ENCODE measurements at places on chromosomes 7 and 10.

DNA sequence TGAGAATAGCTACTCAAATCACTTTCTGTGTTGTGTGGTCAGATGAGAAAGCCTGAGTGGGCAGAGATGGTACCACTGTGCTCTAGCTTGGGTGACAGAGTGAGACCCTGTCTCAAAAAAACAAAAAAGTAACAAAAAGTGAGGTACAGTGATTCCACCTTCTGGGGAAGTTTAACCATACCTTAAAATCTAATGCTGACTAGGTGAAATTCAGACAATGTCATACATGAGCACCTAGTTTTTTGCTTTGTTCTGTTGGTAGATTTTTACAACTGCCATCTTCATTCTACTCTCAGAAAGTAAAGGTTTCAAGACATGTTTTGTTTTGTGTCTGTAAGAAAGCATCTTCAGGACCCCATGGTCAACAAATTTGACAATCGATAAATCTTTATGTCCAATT is 144.2 kb downstream of the ARHGAP21 start:
- DNase-seq = no peak

GRCh38 chr7:42758124-42758523 is 153.7 kb downstream of the C7orf25 start:
- DNase-seq = no peak

- DNase-seq = no peak
Observed at GRCh38 chr10:17648243-17649035, 4.5 kb downstream of the STAM start.

DNA sequence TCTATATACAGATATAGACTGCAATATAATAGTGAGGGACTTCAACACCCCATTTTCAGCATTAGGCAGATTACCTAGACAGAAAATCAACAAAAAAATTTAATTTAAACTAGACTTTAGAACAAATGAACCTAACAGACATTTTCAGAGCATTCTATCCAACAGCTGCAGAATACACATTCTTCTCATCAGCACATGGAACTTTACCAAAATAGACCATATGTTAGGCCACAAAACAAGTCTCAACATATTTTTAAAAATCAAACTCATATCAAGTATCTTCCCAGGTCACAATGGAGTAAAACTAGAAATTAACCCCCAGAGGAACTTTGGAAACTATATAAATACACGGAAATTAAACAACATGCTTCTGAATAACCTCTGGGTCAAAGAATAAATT is 169.6 kb downstream of the MTERF1 start:
- no peak for DNase-seq

DNA sequence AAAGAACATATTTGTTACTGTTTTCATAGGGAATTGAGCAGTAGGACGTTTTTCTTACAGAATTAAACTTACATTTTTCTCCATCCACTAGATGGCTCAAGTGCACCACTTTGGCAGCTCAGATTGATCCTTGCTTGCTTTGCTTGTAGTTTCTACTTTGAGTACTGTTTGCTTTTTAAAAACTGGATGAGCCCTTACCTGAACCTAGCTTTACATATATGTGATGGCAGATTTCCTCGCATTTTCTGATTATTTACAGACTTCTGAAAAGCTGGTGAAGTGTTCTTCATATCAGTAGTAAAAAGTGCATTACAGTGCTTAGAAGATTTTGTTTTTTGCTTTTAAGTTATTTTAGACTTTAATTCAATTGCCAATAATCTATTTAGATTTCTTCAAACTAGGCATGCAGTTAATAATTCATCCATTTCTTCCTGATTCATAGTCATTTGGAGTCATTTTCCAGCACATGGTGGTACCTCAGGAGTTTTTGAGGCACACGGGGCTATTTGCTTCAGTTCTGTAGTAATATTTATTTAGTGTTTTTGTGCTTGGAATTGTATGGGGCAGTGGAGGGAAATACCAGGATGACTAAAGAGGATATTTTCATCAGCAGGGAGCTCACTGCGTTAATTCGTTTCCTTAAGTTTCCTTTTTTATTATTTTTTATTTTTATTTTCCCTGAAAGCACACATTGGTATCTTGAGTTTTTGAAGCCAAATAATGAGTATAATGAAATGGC is 57.3 kb downstream of the MAPK8 start:
- no peak for DNase-seq

DNA sequence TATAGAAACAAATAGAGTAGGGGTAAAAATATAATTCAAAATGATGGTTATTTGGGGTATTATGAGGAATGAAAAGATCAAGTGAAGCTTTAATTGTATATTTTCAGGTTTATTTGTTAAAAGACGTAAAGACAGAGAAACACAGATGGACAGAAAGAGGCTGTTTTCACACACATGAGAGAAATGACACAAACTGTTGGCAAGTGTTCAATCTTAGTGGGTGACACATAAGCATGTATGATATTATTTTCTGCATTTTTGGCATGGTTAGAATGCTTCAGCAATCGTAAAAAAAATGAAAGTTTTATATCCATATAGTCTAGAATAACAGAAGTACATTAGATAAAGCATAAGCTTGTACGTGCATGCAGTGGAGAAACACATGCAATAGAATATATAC is 464.4 kb upstream of the AKR1E2 start:
- no peak for DNase-seq

DNA sequence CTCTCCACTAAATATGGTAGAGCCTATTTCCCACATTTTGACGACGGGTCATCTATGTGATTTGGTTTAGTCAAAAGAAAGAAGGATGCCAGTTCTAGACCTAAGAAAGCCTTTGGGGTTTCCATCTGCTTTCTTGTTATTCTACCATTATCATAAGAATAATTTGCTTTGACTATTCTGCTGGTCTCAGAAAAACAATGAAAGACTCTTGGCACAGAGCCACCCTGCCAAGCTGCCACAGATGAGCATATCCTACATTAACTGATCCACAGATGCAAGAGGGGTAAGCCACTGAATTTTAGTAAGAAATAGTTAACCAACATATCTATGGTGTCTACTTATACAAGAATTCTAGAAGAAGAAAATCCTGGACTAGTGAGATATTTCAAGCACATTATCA is 158.6 kb upstream of the MAGI2 start:
- DNase-seq = no peak

DNA sequence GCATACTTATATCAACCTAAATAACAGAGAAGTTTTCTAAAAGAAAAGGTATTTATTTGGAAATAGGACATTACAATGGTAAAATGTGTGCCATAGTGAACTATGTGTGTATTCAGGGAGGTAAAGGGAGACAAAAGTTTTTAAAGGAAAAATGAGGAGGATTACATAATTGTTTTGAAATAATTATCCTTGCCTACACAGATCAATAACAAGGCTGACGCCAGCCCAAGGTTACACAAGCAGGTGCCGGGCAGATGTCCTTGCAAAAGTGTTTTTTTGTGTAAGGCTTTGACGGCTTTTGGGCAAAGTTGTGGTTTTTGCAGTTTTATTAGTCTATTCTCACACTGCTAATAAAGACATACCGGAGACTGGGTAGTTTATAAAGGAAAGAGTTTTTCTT is 22.7 kb upstream of the SLC35B4 start:
- DNase-seq = no peak

DNA sequence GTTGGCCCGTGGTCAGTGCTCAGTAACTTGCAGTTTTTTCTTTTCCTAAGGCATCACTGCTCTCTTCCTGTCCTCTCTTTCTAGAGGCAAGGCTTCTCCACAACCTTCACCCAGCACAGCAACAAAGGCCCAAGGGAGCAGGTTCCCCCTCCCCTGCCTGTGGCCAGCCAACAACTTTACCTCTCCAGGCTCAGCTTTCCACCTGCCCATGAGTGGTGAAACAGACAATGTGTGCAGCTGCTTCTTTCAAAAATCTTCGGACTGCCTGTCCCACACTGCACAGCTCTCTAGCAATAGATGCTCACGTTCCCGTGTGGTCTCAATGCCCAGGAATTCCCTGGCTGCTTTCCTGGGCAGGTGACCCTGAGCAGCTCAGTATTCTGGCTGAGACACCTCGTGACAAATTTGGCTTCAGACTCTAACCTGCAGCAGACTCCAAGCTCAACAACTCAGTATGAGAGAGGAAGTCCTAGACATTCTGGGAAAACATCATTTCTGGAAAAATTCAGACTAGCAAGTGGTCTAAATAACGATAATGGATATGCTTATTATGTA is 28.9 kb upstream of the TMEM72 start:
- no peak for DNase-seq

- no peak for DNase-seq
Observed at GRCh38 chr7:107130487-107131220, 38.1 kb upstream of the HBP1 start.

- no peak for DNase-seq
Observed at GRCh38 chr7:92754919-92755581, 81.3 kb downstream of the CDK6 start.

- no peak for DNase-seq
Observed at GRCh38 chr7:78828317-78828716, 625.1 kb downstream of the MAGI2 start.

- DNase-seq = no peak
Observed at GRCh38 chr10:52383088-52383487, 69.0 kb downstream of the DKK1 start.

- DNase-seq = no peak
Observed at GRCh38 chr10:75106242-75106641, 5.2 kb upstream of the SAMD8 start.

- no peak for DNase-seq
Observed at GRCh38 chr7:151235091-151235787, 3.0 kb downstream of the CHPF2 start.

GRCh38 chr7:150968056-150968733 is 9.9 kb downstream of the KCNH2 start:
- DNase-seq = no peak

DNA sequence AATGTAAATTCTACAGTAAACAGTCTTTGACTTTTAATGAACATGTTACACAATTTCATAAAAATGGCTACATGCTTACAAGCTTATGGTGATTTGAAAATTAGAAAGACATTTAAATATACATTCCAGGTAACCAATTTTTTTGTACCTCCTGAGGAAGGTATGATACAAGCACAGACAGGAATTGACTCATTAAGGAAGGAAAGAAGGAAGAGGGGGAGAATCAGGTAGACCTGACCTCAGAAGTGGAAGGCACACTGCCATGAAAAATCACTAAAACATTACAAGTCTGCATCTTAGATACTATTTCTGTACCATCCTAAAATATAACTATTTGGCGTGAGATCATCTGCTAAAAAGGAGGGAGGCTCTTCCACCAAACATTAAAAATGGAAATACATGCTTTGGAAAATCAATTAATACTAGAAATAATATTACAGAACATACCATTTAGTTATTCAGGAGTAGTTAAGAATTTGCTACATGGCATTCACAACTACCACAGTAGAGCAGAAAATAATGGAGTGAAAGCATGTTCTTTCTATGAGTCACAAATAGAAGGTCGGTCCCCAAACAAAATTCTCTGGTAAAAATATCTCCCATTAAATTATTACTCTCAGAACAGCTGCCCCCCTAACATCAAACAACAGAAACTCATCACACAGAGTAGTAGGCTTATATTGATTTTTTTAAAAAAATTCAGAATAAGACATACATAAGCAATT is 15.2 kb downstream of the RAB11FIP2 start:
- no peak for DNase-seq

GRCh38 chr7:152086513-152086912 is 61.0 kb downstream of the GALNT11 start:
- DNase-seq = no peak

GRCh38 chr7:30390736-30391636 is 87.6 kb downstream of the NOD1 start:
- no peak for DNase-seq

DNA sequence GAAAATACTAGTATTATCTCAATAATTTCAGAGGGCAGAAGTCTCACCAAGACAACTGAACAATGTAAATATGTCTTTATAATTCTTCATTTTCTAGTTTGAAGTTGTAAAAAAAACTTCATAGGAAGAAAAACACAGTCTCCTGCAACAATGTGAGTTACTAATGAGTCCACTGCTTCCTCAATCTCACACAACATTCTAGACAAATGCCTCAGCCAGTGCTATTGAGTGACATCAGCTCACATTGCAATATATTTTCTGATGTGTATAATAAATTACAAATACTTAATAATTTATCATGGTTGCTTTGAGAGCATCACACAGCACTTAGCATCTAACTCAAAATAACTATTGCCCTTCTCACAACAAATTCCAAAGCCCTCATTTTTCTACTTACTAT is 321.2 kb downstream of the GRM8 start:
- no peak for DNase-seq

DNA sequence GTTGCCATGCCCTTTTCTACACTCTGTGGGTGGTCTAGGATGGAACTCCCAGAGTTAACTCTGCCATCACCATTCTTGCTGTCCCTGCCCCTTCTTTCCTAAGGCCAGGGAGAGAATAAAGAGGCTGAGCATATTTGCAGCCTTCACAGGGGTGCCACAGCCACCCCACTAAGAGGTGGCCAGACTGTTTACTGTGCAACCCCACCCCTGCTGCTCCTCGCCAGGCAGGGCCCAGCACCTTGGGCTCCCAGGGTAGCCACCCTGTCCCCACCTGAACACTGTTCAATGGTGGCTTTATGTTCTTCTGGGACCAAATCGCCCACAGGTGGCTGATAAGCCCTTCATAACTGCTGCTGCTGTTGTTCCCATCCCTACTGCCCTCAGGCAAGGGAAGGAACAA is 198.9 kb downstream of the SNX13 start:
- no peak for DNase-seq

DNA sequence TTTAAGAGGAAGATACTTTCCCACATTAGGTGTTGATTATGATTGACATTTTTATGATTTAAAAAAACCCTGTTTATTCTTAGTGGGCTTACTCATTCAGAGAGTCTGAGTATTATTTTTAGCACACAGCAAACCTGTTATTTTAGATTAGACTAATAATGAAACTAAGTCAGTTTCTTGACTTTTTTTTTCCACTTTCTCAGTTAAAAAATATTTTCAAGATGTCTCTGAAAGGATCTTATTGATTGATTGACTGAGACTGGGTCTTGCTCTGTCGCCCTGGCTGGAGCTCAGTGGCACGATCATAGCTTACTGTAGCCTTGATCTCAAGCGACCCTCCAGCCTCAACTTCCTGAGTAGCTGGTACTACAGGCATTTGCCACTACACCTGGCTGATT is 20.4 kb upstream of the INPP5F start:
- DNase-seq = no peak

- no peak for DNase-seq
Observed at GRCh38 chr10:127889605-127890195, 3.0 kb downstream of the CLRN3 start.

GRCh38 chr7:116810267-116811116 is 51.9 kb upstream of the CAPZA2 start:
- DNase-seq = no peak

GRCh38 chr7:883055-884021 is 7.0 kb downstream of the GET4 start:
- DNase-seq = no peak

- no peak for DNase-seq
Observed at GRCh38 chr10:112716076-112716475, 234.0 kb upstream of the TCF7L2 start.

GRCh38 chr10:51527522-51528219 is 171.7 kb downstream of the CSTF2T start:
- DNase-seq = no peak

DNA sequence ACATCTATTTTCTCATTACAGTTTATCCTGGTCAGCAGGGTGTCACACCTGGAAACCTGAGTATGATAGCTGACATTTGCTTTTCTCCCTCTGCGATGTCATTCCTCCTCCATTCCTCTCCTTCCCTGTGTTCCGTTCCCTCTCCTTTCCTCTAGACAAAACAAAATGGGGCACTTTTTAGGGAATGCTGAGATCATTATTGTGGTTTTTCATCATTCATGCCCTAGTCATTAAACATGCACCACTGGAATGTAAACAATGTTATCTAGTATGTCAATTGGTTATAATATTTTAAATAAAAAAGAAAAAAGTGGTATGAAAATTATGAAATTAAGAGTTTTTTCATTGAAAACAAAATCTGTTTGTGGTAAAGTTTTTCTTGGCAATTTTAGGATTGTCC is 132.6 kb downstream of the MAPK8 start:
- DNase-seq = no peak
